AG08395 (cell line): ENCODE measurements at places on chromosomes 3 and 15.

DNA sequence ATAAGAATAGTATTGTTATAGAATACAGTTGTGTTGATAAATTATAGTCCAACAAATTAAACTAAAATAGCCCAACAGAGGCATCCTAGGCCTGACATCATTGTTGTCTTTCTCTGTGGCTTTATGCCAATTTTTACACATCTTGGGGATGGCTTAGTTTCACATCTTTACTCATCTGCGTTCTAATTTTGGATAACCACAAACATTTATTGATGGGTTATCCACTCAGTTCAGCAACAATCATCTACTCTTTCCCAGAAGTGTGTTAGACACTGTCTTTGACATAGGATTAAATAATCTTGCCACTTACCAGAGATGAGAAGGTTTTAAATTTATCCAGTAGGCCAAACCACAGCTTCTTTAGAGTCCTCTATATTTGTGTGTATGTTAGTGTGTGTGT is 120.8 kb upstream of the PHLDB2 start:
- DNase-seq = no peak

DNA sequence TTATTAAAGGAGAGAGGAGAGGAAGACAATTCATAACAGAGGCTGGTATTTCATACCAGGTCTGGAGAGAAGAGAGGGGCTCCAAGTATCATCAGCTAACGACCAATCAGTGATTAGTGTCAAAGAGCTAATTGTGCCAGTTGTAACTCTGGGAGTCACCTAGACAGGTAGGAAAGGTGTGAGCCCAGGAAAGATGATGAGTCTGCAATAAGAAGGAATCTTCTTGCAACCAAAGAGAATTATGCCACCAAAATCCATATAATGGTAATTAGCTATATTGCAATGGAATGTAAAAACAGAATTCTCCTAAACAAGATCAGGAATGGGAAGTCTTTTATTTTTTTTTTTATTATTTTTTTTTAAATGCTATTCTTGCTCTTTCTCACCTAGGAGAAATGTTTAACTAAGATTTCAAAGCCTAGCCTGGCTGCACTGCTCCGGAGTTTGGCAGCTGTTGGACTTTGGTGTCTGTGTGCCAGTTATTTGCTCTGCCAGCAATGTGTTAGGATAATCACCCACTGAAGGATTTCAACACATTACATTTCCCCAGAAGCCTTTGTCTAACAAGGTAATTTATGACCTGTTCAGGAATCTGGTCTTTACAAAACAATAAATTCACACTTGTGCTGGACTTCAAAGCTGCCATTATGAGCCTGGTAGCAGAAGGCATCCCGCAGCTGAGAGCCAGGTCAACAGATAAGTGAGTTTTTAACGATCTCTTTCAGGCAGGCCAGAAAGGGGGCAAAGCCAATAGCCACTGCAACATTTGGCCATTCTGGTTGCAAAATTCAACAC is 89.4 kb downstream of the FOXB1 start:
- no peak for DNase-seq

DNA sequence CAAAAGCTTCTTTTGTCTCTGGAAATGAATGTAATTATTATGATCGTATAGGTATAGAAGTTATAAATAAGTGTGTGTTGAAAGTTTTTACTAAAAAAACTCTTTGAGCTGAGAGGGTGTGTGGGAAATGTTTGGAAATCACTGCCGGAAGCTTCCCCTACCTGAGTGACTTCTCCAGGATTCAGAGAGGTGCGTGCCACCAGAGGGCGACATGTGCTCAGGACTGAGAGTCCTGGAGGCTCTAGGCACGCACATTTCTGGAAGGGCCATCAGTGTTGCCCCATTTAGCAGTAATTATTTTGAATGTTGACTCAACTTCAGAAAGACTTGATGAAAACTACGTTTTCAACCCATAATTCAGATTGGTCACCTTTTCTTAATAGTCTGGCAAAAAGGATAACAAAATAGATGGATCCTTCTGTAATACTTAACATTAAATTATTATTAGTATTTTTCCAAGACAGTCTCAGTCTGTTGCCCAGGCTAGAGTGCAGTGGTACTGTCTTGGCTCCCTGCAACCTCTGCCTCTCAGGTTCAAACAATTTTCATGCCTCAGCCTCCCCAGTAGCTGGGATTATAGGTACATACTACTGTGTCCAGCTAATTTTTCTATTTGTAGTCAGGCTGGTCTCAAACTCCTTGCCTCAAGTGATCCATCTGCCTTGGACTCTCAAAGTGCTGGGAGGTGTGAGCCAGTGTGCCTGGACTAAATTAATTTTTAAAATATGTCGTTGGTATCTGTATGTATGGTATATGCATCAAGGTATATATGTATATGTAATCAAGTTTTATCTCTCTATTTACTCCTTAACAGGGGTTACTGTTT is 34.5 kb downstream of the GPR171 start:
- DNase-seq = peak; percentile 76

DNA sequence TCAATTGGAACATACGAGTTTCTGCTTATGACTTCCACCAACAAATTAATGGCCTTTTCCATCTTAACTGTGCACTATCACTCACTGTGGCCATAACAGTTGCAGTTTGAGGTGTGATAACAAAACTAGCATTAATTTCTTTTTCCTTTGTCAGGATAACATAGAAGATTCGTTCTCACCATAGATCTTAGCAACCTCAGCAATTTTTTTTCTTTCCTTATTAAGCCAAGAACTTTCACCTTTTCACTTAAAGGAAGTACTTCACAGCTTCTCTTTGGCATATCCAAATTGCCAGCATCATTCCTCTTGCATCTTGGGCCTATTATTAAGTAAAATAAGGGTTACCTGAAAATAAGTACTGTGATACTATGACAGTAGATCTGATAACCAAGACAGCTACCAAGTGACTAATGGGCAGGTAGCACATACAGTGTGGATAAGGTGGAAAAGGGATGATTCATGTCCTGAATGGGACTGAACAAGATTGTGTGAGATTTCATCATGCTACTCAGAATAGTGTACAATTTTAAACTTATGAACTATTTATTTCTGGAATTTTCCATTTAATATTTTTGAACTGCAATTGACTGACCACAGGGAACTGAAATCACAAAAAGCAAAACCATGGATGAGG is 46.6 kb downstream of the CEP70 start:
- no peak for DNase-seq

GRCh38 chr3:25355998-25356397 is 72.1 kb upstream of the RARB start:
- DNase-seq = no peak

DNA sequence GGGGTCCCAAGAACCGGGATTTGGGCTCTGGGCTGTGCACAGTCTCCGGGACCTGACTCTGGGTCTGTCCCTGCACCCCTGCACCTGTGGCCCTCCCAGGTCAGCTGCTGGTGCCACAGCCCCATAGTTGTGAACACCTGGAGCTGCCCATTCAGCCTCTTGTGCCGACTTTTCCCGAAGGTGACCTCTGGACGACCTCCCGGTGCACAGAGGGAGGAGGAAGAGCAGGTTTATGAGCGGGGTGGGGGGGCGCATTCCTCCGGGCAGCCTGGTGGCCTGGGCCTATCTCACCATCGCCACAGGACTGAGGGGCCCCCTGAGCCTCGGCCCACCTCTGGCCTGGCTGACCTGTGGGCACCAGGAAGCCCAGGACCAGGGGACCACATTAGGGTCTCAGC is 45.3 kb downstream of the DNAJB8 start:
- no peak for DNase-seq

DNA sequence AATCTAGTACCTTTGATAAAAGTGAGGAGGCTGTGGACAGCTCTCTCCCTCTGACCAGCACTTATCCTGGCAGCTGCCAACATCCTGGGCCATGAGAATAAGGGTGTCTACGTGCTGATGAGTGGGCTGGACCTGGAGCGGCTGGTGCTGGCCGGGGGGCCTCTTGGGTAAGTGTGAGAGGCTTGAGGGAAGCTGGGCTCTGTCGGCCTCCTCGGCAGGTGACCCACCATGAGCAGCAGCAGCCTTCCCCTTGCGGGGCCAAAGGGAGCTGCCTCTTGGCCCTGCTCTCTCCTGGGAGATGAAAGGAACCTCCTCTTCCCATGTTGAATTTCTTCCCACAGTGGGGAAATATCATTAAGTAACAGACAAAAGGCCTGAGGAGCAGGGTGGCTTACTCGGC is 9.2 kb downstream of the IVD start:
- no peak for DNase-seq

DNA sequence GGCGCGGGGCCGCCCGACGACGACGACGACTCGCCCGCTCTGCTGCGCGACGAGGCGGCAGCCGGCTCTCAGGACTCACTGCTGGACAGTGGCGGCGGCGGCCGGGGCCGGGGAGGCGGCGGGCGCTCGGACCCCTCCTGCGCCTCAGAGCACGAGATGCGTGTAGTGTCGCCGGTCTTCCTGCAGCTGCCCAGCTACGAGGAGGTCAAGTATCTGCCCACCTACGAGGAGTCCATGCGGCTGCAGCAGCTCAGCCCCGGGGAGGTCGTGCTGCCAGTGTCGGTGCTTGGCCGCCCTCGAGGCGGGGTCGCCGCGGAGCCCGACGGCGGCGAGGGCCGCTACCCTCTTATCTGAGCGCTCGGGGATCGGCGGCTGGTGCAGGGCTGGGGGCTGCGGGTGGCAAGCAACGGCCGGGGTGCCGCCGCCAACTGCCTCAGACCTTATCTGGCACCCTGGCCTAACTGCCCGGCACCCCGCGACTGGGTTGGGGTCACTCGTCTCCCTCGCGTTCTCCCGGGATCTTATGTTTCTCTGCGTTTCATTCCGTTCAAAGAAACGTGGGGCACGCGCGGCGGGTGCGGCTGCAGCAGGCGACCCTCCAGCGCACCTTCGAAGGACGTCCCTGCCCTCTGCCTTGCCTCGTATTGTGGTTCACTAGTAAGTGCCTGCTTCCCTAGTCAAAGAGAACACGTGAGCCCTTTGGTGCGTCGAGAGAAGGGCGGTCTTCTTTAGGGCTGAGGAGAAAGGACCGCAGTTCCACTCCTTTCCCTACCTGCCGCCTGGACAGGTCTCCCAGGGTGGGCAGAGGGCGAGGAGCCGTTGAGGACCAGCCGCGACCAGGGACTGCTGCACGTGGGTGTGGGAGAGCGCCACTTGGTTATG is 1.0 kb downstream of the C3orf80 start:
- DNase-seq = no peak

DNA sequence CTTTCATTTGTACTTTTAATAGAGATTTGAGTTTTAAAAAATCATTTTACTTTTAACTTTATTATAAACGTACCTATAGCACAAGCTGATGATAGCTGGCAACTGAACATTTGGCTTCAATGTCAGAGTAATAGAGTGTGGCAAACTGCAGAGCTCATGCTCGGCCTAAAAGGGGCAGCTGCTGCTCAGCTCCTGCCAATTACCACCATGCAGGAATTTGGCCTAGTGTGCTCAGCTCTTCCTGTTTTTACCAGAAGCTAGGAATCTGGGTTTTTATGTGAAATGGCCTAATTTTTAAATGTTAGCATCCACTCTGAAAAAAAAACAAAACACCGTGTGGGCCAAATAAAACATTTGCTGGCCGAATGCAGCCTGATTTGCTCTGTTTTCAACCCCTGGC is 1.8 kb downstream of the IFT122 start:
- peak; percentile 59 for DNase-seq

GRCh38 chr3:184426691-184427141 is 46.9 kb downstream of the CHRD start:
- no peak for DNase-seq

GRCh38 chr15:63060699-63061098 is 18.2 kb downstream of the TPM1 start:
- no peak for DNase-seq

- DNase-seq = no peak
Measured at GRCh38 chr3:162302983-162303624, 806.5 kb downstream of the OTOL1 start.

- peak; percentile 88 for DNase-seq
Measured at GRCh38 chr3:128278761-128279600, 125.7 kb downstream of the EEFSEC start.

- no peak for DNase-seq
Measured at GRCh38 chr15:56968821-56969220, 50.4 kb downstream of the TCF12 start.

- DNase-seq = no peak
Measured at GRCh38 chr3:184005941-184006507, 11.7 kb downstream of the ABCC5 start.

DNA sequence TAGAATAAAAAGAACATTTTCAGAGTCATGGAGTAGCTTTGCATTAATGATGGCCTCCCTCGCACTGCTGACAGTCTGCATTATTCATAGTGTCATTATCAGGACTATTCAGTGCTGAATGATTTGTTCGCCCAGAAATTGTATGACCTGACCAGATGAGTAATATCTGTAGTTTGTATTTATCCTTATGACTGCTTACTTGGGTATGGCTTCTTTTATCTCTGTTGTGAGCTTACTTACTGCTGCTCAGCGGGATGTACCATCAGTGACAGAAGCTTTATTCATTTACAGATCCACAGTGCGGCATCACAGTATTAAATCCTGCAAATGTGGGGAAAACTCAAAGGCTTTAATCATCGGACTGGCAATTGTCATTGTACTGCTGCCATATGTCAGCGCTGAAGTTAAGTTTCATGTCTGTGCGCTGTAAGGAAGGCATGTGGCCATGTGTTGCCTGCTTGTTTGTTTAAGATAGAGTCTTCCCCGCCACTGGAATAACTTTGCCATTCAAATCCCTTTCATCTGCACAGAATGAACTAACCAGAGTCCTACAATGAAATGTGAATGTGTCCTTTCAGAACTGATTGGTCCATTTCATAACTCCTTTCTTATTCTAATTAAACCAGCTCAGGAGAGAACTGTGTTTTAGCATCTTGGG is 262.2 kb downstream of the CHL1 start:
- DNase-seq = no peak

- peak; percentile 71 for DNase-seq
Measured at GRCh38 chr3:149783576-149783975, 8.8 kb downstream of the ANKUB1 start.

DNA sequence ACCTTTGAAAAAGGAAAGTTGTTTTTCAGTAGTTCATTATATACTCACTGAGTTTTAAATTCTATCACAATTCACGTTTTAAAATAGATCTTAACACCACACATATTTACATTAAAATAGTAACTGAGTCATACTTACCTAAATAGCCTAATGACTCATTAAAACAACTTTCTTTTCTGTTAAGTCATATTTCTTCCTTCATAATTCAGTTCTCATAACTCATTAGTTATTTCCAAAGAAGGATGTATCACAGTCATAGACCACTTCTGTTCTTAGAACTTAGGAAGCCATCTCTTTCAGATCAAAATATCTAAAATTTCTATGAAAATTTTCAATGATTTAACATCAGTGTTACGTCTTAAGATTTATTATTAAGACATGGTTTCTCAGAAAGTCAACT is 885.9 kb downstream of the FHIT start:
- no peak for DNase-seq

GRCh38 chr15:94912760-94913159 is 681.4 kb downstream of the MCTP2 start:
- DNase-seq = no peak
